ENCODE measurements at places on chromosomes 7 and 10.

DNA sequence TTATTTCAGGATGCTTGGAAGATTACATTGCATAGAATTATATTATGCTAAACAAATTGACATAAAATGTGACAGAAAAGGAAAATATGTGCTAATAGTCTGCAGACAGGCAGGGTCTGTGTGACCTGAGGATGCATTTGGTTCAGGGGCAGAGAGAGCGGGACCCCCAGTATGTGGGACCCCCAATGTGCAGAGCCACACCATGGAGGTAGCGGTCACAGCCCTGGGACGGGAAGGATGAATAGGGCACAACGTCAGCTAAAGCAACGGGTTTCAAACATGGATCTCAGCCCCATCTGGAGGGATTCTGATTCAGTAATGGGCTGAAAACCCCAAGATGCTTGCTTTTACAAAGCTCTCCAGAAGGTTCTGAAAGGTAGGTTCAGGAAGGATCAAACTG is 251.8 kb upstream of the ADARB2 start:
- no peak for DNase-seq

GRCh38 chr7:80918399-80918798 is 452 bp downstream of the SEMA3C start:
- no peak for DNase-seq

DNA sequence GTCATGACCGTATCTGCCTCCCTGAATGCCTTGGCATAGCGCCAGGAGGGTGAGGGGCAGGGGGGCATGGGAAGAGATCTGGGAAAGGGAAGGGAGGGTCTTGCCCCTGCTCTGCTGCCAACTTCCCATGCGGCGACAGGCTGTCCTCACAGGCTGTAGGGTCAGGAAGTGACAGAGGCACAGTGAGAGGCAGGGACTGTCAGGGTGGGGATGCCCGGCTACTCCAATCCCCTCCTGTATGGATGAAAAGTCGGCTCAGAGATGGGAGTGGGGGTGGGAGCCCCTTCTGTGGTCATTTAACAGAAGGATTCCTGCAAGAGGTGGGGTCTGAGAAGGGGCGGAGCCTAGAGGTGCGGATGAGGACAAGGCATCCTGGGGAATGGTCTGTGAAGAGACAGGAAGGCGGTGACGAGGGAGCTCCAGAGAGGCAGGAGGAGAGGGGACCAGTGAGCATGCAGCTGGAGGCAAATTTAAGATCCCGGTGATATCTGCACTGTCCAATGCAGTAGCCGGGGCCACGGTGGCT is 20.8 kb upstream of the UNC5B start:
- DNase-seq, result no peak

DNA sequence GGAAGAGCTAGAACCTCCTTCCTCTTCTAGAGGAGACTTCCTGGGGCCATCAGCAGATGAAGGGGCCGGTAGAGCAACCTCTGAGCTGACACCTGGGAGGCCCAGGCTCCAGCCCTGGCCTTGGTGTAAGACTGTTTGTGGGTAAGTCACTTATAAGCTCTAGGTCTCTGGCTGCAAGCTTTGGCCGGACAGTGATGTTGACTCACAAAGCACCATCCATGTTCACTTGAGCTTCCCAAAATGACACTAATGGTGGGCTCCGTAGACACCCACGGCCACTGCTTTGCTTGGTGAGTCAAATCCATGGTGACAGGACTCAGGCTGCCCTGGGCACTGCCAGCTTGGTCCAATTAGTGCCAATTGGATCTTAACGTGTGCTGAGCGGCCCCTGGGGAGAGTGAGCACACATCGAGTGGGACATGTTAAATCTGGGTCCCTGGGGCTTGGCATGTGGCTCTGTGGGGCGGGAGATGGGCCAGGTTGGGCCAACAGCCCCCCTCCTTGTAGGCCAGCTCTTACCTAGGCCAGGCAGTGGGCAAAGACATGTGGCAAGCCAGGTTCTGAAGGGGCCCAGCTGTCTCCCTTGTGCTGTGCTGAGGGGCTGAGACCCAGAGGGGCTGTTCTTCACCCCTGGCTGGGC is 16.7 kb downstream of the NEURL1 start:
- no peak for DNase-seq

- DNase-seq, result no peak
Measured at GRCh38 chr7:108425714-108426275, 30.4 kb downstream of the NRCAM start.

DNA sequence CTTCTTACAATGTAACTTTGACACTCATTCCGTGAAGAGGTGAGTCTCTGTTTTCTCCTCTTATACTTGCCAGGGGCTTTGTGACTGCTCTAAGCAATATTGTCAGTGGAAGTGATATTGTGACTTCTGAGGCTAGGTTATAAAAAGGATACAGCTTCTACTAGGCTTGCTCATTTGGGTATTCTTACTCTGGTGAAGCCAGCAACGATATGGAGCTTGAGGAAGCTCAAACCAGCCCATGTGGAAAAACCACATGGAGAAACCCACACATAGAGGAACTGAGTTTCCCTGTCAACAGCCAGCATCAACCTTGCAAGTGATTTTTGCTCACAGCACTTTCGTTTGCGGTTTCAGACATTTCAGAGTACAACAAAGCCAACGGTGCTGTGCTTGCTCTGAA is 149.6 kb upstream of the SEMA3E start:
- DNase-seq, result no peak

DNA sequence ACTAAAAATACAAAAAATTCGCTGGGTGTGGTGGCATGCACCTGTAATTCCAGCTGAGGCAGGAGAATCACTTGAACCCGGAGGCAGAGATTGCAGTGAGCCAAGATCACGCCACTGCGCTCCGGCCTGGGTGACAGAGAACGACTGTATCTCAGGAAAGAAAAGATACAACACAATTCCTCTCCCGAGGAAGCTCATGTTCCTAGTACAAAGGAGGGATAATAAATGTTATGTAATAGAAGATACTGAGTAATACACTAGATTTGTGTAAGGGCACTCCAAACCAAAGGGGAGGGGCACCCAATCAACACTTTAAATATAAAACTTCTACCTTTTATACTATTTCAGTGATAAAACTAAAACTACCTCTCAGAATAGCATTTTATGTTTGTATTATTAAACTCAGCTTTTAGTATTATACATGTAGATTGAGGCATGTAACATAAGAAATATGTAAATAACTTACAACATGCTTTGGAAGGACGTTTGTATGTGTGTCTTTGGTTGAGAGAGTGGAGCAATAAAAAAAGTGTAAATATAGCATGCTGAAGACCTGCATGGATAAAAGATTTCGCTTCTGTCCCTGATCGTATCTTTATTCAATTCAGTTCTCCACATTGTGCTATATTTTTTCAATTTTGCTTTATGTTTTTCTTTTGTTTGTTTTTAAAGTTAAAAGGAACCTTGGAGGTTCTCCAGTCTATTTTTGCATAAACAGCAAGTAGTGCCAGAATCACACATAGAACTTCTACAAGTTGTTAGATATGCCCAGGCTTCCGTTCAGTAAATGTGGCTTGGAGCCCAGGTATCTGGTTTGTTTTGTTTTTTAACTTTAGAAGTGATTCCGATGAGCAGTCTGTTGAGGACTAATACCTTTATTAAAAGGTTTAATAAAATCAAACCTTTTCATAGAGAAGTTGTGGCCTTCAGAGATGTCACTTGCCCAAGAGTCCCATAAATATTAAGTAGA is 71.9 kb downstream of the WAC start:
- no peak for DNase-seq
